ENCODE measurements at places on chromosomes 5 and 9.

DNA sequence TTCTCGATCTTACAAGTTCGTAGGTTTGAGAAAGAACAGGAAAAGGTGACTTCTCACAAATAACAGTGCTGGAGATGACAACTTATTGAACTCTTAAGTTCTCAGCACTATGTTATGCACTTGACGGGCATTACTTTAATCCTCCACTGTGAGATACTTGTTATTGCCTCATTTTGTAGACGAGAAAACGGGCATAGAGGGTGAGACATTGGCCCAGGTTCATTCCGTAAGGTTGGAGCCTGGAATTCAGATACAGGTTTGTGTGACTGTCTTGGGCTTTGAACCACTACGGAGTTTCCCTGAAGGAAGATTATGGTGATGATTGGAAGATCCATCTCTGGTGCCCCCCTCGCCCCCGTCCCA lies 657 bp downstream of the MAT2B start:
- no peak for DNase-seq

DNA sequence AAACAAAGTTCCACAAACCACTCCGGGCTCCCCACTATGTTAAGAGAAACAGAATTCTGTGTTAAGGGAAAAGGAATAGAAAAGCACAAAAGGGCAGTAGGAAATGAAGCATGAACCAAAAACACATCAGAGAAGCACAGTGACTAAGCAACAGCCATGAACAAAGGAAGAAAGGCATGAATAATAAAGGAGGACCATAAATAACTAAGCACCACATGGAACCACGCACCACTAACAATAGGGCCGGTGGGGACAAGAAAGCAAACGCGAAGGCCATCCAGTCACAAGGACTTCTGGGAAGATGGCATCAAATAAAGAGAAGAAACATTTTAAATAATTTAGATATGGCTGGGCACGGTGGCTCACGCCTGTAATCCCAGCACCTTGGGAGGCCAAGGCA lies 18.0 kb downstream of the PRUNE2 start:
- no peak for DNase-seq

- no peak for DNase-seq
Measured at GRCh38 chr5:6578676-6579343, 54.0 kb downstream of the NSUN2 start.

DNA sequence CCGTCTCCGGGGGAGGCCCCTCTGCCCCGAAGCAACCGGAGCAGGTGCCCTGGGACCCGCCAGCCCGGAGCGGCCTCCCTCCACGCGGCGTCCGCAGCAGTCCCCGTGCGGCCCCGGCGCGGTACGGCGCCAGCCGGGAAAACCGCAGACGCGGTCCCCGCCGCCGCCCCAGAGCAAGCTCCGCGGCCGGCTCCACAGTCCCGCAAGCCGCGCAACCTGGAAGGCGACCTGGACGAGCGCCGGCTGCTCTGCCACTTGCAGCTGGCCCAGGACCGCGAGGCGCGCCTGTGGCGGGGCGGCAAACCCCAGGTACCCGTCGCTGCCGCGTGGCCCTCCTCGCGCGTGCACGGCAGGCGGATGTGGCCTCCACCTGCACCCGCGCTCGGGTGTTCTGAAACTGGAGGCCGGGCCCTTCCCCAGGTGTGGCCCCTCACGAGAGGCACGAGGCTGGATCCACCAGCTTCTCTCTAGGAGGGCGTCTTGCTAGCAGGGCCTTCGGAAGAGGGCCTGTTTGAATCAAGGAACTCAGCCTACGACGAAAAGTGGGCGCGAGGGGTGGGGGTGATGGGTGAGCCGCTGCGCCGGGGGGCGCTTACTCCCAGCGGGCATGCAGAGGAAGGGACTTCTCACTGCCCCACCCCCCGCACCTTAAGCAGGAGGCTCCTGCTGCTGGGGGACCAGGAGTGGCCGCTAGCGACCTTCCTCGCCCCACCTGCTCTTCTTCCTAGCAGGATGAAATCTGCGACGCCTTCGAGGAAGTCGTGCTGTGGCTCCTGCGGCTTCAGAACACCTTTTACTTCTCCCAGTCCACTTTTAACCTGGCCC lies 602 bp downstream of the CCNI2 start:
- peak; percentile 17 for DNase-seq

DNA sequence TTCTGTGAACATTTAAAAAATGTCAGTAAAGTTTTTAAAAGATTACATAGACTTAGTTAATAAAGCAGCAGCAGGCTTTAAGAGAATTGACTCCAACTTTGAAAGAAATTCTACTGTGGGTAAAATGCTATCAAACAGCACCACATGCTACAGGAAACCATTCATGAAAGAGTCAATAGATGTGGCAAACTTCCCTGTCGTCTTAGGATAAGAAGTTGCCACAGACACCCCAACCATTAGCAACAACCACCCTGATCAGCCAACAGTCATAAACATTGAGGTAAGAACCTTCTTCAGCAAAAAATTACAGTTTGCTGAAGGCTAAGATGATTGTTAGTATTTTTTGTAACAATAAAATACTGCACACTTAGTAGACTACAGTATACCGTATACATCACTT lies 278.2 kb downstream of the CSNK1G3 start:
- no peak for DNase-seq

DNA sequence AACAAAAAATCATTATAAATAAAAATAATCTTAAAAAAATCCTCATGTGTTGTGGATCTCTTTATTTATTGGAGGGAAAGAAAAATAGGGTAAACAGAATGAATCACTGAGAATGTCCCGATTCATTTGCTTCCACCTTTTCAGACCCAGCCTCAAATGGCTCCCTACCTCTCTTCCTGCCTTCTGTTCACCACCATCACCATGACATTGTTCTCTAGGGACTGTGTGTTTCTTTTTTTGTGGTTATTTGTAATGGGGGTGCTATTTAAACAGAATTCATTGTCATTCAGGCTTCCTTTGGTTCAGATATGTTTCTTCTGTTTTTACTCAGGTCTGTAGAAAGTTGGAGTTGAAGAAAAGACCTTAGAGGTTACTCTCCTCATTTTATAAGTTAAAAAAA lies 198.2 kb downstream of the KIF4B start:
- no peak for DNase-seq

- DNase-seq = no peak
Measured at GRCh38 chr5:94196953-94197352, 421.5 kb downstream of the KIAA0825 start.

GRCh38 chr9:131421691-131422090 lies 27.8 kb downstream of the PRRC2B start:
- no peak for DNase-seq

DNA sequence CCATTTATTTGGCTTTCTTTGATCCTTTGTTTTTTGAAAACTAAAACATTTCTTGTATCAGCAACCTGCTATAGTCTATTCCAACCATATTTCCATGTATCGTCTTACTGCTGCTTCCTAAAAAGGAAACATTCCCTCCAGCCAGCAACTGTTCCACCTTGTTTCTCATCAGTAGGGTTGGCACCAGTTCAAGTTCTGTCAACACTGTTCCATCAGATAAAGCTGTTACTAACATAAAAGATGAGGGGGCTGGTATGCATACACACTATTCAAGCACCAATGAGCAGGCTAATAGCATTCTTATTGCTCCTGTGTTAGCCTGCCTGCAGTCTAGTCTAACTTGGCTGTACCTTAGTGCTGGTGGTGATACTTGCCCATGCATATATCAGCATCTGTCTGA lies 178.3 kb downstream of the CWC27 start:
- DNase-seq = no peak

GRCh38 chr5:158159621-158160020 lies 300.7 kb upstream of the CLINT1 start:
- DNase-seq = no peak

DNA sequence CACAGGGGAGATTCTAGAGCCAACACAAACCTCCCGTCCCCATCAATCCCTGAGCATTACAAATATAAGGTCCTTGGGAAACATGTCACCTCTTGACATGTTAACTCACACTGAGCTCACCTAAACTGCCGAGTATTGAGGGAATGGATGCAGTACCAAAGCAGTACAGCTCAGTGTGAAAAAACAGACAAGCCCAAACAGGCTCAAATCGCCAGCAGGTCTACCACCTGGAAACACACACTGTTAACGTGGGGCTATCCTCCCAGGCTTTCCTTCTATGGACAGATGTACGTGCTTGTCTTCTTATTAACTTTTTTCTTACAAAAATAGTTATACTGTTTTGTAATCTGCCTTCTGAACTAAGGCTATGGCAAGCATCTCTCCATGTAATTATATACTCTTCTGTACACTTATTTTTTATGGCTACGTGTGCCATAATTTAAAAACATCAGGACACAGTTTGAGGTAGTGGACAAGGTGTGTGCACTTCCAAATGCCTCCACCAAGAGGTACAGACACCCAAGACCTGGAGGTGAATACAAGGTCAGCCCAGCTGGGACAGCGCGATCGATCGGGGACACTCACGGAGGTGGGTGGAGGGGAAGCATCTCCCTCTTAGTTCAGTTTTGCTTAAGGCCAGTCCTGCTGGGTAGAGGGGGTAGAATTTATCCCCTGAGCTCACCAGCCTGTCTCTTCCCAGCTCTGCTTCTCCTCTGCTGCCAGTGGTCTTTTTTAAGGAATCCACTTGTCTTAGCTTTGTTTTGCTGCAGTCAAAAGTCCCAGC lies 76.5 kb downstream of the DAP start:
- no peak for DNase-seq

Measured in activated CD8-positive, alpha-beta memory T cell treated with anti-CD3 and anti-CD28 coated beads for 1 hour (primary cell).